Forelimb muscle (tissue), 1 donor: ENCODE measurements at places on chromosomes 5 and 9. TPM values are rescaled to one million over a fixed set of nuclear protein-coding genes. Genes with fewer than 3 reads are reported as not detected.

GRM6 gene
- polyA plus RNA-seq: 0.81 TPM

HOMER1 gene
- 29.4 TPM for polyA plus RNA-seq

IL3 gene
- not detected for polyA plus RNA-seq

PPP2R2B gene
- 0.76 TPM for polyA plus RNA-seq

SEMA5A gene
- polyA plus RNA-seq: 27.1 TPM

ZDHHC12 gene
- 6.0 TPM for polyA plus RNA-seq

PCDHA8 gene
- polyA plus RNA-seq: 0.03 TPM

MCCC2 gene
- 19.4 TPM for polyA plus RNA-seq

PLPP7 gene
- polyA plus RNA-seq: 45.7 TPM

EFNA5 gene
- 3.0 TPM for polyA plus RNA-seq

TMEM203 gene
- 33.0 TPM for polyA plus RNA-seq

HCN1 gene
- polyA plus RNA-seq: 3.1 TPM

OR2K2 gene
- polyA plus RNA-seq: 0.13 TPM

SMIM32 gene
- polyA plus RNA-seq: not detected

NRG2 gene
- 1.5 TPM for polyA plus RNA-seq

GMCL2 gene
- not detected for polyA plus RNA-seq

RNF183 gene
- polyA plus RNA-seq: not detected

IER5L gene
- polyA plus RNA-seq: 4.0 TPM

IFNK gene
- polyA plus RNA-seq: not detected

SWI5 gene
- 20.3 TPM for polyA plus RNA-seq

PHF24 gene
- polyA plus RNA-seq: 0.09 TPM
